Stimulated activated CD8-positive, alpha-beta memory T cell treated with anti-CD3 and anti-CD28 coated beads, Interleukin-12 subunit alpha, Interleukin-12 subunit beta, amount 100 ng/mL, for 4 hours (primary cell): ENCODE measurements at places on chromosomes 5 and 9.

DNA sequence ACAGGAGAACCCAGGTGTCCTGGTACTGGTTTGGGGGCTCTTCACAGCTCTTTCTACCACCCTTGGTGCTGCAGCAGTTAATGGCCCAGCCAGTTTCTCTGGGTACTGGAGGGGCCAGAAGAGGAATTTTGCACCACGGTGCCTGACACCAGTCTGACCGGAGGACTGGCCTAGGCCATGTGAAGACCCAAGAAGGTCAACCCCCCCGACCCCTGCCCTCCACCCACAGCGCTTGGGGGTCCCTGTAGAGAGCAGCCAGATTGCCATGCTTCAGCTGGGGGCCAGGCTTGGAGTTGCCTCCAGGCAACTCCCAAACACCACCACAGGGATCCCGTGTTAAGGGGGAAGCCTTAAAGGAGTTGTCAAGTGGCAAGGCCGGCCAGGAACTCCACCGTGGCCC lies 6.2 kb downstream of the ARSI start:
- DNase-seq = no peak

GRCh38 chr9:98575379-98576346 lies 133.1 kb downstream of the GABBR2 start:
- no peak for DNase-seq

GRCh38 chr9:134220311-134220710 lies 55.9 kb upstream of the RNU6ATAC start:
- DNase-seq = no peak

GRCh38 chr9:6907772-6908381 lies 150.1 kb downstream of the KDM4C start:
- no peak for DNase-seq

DNA sequence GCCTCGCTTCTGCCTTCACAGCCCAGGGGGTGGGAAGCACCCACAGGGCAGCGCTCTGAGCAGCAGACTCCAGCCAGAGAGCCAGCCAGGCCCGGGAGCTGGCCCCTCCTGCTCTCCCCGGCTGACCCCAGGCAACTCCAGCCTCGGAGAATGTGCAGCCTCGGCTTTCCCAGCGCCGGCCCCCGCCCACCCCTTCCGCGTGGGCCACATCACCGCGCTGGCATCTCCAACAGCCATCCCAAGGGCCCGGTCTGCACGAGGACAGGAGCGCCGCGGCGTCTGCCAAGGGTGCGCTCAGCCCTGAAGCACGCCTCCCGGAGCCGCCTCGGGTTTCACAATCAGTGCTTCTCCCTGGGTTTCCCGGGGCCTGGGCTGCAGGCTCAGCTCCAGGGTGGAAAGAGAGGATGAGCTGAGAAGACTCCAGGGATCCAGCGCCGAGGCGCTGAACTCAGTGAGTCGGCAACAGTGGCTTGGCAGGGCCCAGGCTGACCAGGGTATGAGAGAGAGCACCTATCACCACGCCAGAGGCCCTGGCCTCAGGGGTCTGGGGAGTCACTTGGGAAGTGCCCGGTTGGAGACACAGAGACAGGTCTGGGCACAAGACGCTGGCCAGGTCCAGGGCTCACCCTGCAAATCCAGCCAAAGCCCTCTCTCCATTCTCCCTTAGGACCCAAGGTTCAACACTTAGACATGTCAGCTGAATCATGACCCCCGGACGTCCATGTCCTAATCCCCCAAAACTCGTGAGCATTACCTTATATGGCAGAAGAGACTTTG lies 79.6 kb downstream of the ADAMTS2 start:
- DNase-seq = no peak

DNA sequence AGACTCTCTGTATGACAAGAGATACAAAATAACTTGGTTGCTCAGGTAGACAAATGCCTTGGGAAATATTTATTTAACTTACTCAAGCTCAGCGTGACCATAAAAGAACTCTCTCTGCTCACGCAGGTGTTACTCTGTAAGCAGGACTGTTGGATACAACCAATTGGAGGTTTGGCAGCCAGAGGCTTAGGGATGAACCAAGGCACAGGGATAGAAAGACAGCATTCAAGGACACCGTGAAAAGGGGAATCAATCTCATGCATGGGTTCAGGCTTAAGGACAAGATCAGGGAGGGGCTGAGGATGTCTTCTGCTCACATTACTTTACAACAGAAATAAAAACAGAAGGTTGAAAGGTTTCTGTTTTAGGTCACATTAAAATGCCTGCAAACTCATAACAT lies 389.0 kb upstream of the BRINP1 start:
- no peak for DNase-seq

DNA sequence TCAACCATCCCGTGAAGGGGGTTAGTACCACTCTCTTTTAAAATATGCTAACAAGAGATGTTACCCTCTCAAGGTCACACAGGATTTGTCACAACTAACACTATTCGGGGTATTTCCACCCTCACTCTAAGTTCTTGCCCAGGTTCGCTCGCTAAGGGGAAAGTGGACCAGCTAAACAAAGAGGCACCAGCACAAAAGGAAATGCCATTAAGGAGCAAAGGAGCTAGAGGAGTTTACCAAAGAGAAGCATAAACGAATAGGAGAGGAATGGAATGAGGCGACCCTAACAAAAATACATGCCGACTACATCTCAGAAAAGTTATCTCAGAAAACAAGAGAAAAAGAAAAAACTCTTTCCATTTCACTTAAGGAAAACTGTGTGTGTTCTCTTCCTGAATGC lies 170.9 kb downstream of the DCP2 start:
- DNase-seq = no peak

- no peak for DNase-seq
Measured at GRCh38 chr5:134539732-134540131, 14.3 kb downstream of the JADE2 start.

DNA sequence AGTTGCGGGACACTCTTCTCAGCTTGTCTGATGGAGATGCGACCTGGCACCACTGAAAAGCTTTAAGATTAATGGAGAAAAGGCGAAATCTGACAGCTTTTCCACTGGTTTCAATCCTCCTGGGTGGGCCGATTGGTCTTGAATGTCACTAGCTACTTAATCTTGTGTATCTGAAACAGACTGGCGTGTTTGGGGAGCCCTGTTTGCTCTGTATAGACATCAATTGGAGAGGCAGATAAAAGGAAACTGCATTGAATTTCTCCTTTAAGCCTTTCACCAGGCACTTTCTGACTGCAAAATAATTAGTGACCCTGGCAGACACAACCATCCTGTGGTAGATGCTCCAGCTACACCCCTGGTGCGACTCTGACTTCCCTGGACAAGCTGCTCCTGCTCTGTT lies 224.2 kb downstream of the NDUFS4 start:
- DNase-seq = no peak
